Putamen (tissue), 1 donor: ENCODE measurements at places on chromosomes 3 and 15.
A peak's percentile ranks its signal among the peaks of the same experiment; 100 is the strongest.

GRCh38 chr3:124117486-124117885 lies 125.6 kb upstream of the ROPN1 start:
- DNase-seq = peak; percentile 82

DNA sequence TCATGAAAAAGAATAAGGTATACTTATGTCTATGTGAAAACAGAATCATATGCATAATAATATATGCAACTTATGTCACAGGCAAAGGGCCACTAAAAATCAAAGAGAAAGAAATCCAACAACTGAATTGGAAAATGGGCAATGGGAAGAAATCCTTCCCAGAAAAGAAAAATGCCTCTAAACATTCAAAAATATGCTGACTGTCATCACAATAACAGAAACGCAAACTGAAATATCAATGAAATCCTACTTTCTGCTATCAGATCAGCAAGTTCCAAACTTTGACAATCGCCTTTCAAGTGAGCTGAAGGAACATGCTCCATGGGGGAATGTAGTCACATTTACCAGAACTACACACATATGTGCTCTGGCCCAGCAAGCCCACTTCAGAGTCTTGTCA lies 99.4 kb upstream of the KLF13 start:
- DNase-seq = no peak

- DNase-seq = no peak
Measured at GRCh38 chr3:128575777-128576176, 74.8 kb downstream of the RPN1 start.

GRCh38 chr3:157776861-157777260 lies 273.6 kb upstream of the VEPH1 start:
- no peak for DNase-seq

DNA sequence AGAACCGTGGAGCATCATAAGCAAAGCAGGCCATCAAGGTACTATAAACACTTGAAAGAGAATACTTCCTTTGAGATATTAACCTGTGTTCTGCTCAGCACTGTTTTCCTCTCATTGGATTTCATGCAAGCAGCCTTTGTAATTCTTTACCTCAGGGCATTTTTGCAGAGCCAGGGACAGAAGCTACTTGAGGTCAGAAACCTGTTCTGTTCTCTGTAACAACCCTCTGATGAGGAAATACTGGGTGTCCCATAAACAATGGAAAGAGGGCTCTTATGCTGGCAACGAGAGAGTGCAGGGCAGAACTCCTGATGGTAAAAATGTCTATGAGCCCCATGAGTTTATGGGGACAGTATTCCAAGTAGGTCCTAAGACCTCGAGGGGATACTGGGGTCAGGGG lies 66.0 kb downstream of the DCLK3 start:
- DNase-seq = no peak

GRCh38 chr15:70818580-70818979 lies 35.4 kb downstream of the LARP6 start:
- DNase-seq = no peak

DNA sequence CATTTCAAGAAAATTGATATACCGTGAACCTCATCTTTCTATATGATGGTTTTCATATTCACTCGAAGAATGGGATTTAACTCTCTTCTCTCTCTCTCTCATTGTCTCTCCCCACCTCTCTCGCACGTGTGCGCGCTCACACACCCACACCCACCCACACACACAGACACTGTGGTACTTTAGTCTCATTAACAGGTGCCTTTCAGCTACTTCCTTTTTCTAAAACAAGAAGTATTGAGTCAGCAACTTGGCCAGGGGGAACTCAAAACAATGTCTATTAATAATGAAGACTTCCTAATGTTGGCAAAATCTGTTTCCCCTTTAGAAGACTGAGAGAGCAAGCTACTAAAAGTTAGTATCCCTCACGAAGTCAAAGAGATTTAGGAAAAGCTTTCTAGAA lies 150.7 kb downstream of the TMCO5A start:
- no peak for DNase-seq

DNA sequence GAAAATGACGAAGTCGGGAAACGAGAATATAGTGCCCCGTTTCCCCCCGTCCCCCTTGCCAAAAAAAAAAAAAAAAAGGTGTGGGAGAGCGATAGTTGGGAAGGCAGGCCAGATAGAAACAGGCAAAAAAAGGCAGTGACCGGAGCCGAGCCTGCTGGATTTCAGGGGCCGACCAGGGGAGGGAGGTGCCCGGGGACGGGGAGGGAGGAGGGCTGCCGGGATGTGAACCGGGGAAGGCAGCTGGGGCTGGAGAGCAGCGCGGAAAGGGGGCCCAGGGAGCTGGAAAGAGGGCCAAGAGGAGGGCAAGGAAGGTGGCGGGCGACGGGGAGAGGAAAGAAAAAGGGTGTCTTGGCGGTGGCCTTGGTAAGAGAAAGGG lies 837 bp downstream of the LRRN1 start:
- no peak for DNase-seq

- DNase-seq = no peak
Measured at GRCh38 chr3:3665961-3666640, 133.1 kb upstream of the LRRN1 start.

DNA sequence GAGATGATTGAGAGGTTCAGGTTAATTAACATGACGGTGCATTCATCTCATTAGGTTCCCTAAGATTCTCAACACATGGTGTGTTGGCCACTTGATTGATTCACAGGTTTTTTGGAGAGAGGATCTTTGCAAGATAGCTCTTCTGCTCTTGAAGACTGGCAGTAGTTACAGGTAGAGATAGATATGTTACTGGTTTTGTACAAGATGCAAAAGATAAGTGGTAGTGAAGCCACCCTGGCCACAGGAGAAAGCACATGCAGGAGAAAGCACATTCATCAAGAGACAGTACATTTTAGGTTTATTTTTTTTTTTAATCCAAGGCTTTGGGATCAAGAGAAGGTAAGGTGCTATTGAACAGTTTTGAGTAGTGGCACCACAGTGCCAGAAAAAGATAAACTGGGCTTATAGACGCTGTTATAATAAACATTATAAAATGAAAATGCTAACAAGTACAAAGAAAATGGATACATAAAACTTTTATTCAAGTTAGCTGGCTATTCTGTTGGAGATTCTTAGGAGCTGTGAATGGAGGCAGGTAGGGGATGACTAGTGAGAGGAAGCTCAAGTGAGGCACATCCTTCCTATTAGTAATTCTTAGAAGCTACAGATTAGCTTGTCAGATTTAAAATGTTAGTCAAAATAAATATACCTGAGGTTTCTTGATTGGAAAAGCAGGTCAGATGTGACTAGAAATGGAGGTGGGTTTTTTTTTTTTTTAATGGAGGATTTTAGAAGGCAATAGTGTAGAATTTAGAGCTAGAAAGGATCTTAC lies 10.8 kb downstream of the SELENOT start:
- DNase-seq = no peak

GRCh38 chr3:16252243-16252978 lies 12.3 kb downstream of the DPH3 start:
- DNase-seq = no peak

DNA sequence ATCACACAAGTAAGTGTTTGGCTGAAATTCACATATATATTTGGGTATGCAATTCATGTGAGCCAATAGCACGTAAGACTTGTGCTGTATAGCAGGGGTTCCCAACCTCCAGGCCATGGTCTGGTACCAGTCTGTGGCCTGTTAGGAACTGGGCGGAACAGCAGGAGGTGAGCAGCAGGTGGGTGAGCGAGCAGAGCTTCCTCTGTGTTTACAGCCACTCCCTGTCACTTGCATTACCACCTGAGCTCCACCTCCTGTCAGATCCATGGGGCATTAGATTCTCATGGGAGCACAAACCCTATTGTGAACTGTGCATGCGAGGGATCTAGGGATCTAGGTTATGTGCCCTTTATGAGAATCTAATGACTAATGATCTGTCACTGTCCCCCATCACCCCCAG lies 59.7 kb downstream of the MAP3K13 start:
- DNase-seq = no peak

DNA sequence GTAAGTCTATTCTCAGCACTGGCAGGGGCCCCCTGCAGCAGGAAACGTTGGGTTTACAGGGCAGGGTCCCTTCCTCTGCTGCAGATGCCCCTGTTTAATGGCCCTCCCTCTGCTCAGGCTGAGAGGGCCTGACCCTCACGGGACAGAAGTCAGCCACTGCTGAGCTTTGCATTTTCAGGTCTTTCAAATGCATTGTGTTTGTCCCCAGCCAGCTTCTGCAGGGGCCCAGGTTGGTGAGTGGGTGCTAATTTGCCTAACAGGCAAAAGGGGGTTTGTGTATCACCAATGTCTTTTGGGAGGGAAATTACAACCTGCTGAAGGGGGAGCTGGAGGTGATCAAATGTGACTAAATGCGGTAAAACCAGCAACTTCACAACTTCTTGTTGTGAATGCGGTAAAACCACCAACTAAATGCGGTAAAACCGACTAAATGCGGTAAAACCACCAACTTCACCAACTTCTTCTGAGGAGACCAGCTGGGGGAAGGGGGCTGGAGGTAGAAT lies 44.8 kb upstream of the UBE2E1 start:
- DNase-seq = no peak

DNA sequence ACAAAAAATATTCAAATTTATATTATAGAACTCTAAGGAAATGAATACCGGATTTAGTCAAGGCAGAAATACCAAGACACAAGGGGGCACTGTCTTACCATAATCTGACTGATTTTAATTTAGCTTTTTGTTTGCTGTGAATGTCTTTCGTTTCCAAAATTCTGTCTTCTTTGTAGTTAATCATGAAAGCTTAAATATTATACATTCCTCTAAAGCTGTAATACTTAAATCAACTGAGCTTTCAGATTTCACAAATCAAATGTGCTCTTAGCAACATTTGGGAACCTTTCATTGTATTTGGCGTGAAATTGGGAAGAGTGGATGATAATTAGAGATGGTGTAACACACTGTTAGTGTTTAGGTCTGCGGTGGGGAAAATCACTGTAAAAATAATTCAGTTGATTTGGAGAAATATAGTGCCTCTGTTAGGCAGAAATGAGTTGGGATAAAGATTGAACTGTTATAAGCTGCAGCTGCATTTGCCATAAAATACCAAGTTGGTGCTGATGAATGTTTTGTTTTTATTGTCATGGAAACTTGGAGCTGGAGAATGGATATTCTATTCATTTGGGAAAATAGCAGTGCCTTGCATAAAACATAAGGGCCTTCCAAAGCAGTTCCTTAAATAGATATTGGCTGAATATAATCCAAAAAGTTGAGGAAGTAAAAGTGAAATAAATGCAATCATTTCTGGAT lies 228.2 kb downstream of the TCF12 start:
- DNase-seq = peak; percentile 79

- peak; percentile 83 for DNase-seq
Measured at GRCh38 chr3:52428151-52429005, 16.5 kb downstream of the SEMA3G start.

GRCh38 chr3:34072297-34072696 lies 273.9 kb downstream of the PDCD6IP start:
- DNase-seq = no peak

- DNase-seq = peak; percentile 43
Measured at GRCh38 chr3:125128861-125129501, 73.2 kb upstream of the HEG1 start.

DNA sequence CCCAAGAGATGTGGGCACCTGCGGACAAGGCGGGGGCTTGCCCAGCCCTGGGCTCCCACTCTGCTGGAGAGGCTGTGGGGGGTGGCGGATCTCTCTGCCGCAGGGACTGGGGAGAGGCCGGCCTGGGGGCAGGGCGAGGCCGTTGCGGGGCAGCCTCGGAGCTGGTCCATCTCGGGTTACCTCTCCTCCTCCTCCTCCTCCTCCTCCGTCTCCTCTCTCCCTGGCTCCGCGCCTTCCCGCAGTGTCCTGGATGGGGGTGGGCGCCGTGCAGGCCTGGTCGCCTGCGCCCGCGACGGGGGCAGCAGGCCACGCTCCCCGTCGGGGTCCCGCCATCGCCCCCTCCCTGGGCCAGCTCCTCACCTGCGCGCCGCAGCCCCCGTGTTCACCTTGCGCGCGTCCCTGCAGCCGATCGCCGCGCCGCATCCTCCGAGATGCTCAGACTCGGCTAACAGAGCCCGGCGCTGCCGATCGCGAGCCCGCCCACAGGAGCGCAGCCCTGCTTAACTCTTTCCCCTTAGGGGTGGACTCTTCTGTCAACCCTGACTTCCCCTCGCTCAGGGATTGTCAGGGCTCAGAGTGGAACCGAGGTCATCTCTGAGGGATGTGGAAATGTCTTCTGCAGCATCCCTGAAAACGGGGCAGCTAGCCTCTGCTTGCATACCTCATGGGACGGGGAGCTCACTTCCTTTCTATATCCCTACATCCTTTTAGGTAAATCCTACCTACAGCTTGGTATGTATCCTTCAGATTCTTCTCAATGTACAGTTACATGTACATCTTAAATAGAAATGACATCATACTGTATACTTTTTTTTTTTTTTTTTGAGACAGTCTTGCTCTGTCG lies at the start of gene PRRT3:
Gene PRRT3, minus strand, starts transcription at position 447 of the 844 bp plus-strand sequence. CDS start 2,293 bp downstream, outside the sequence.
- no peak for DNase-seq

- DNase-seq = peak; percentile 70
Measured at GRCh38 chr3:138347960-138348753, at the start of gene MRAS. MRAS (plus strand) TSS chr3:138348579; CDS start chr3:138372884, 24,305 bp downstream.

DNA sequence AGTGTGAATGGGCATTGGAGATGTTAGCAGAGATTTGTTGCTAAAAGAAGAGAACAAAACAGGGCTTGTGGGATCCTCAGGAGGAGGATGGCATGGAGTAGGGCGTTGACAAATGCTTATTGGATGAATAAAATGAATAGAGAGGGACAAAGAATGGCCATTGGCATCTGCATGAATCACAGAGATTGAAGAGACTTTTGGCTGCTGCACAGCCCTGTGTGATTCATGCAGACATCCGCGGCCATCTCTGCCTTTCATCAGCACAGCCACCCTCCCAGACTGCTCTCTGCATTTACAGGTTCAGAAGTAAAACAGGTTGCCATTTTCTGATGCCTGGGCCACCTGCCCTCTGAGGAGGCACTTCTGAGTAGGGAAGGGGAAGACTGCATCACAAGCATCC lies 397.9 kb downstream of the EPHB1 start:
- DNase-seq = peak; percentile 39

DNA sequence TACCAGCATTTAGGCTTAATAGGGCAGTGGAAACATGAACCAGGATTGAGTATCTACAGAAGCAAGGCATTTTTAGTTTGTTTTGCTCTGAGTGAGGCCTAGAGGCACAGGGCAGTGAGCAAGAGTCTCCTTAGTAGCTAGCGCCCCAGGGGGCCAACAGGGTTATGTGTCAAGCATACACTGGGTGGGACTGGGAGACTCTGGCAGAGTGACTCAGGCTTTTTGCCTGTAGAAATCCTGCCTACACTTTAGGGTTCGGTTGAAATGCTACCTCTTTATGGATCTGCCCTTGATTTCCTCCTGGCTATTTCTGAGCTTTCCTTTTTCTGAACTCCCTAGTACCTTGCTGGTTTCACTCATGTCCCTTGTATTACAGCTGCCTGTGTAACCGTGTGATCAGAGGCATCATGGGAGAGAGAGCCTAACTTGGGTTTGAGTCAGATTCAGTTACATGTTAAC lies 72.2 kb downstream of the TOP2B start:
- no peak for DNase-seq

DNA sequence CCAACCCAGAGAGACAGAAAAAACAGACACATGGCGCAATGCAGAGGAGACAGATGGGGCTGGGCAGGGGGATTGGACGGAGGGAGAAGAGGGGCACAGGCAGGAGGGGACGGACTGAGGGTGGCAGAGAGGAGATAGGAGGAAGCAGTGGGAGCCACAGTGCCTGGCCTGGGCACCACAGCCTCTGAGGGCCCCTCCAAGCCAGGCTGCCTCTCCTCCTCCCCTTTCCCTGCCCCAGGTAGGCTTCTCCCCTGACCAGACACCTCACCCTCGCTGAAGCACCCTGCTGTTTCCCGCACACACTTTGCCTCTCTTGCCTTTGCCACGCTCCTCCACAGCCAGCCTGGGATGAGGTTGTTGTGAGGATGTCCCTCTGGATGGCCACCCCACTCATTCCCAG lies 84.0 kb upstream of the PRR20G start:
- DNase-seq = no peak

- DNase-seq = no peak
Measured at GRCh38 chr3:12944413-12944812, 103.0 kb upstream of the RPL32 start.
